ENCODE measurements at places on chromosomes 12 and 14.

- DNase-seq = no peak
Observed at GRCh38 chr12:8822298-8822697, at the start of gene A2ML1. Gene A2ML1 (plus strand): TSS chr12:8822621. CDS start chr12:8822652, 31 bp downstream.

- no peak for DNase-seq
Observed at GRCh38 chr14:34180434-34180833, 229.6 kb upstream of the EGLN3 start.

GRCh38 chr12:86724716-86725115 is 468.5 kb upstream of the MGAT4C start:
- DNase-seq = no peak

DNA sequence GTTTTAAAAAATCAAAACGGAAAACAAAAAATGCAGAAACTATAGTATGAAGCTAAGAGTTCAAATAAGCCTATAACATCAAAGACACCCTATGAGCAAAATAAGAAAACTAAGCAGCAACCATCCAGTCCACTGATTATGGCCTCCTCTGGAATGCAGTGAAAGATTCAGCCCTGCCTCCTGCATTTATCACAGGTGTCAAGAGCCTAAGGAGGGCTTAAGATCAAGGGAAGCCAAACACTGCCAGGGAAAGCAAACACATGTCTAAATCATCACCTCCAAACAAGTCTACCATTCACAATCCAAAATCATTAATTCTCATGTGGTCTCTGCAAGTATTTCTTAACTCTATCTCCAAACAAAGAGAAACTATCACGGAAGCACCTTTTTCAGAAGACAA is 28.4 kb downstream of the SARNP start:
- DNase-seq = no peak

DNA sequence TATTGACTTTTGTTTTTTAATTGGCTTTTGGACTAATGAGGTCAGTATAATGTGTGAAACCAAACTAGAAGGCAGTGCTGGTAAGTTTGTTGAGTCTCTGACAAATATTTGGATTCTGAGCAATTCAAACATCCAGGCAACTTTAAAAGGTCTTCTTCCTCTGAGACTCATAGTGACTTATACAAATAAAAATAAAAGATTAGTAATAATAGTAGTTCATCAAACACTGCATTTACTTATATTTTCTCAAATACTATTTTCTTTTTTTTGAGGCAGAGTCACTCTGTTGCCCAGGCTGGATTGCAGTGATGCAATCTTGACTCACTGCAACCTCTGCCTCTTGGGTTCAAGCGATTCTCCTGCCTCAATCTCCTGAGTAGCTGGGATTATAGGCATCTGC is 337.9 kb downstream of the DAD1 start:
- DNase-seq = no peak

DNA sequence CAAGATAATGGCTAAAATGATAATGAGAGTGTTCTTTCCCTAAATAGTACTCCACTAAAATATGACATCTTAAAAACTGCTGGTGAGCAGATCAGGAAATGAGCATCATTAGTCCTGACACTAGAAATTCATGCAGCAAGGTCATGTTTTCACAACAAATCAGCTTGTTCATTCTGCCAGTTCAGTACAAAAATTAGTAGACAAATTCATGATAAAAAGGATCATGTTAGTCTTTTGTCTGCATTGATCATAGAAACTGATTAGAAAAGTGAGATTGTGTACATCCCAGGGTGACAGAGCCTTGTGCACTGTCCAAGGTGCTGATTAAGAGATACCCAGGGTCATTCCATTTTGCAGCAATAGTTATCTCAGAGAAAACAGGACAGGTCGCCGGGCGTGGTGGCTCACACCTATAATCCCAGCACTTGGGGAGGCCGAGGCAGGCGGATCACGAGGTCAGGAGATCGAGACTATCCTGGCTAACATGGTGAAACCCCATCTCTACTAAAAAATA is 163.6 kb downstream of the RIMBP2 start:
- DNase-seq = no peak

- no peak for DNase-seq
Observed at GRCh38 chr12:130153803-130154202, 8.5 kb upstream of the FZD10 start.

DNA sequence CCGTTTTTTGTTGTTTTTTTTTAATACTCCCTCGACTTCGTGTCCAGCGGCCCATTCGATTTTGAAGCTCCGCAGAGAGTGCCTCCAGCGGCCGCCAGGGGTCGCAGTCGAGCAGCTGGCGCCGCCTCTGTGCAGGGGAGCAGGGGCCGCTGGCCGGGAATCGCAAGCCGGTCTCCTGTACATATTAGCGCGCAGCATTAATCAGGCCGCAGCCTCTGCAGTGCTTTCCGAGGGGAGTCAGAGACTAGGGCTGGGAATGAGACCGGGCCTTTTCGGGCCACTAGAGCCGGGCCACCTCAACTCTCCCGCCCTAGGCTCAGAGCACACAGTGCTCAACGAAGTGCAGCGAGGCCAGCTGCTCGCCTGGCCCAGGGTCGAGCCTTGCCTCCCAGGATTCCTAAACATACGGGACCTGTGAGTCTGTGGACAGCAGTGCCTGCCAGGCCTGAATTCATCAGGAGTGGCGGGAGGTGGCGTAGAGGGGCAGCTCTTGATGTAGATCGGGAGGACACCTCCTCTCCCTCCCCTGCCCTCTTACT is 81.8 kb downstream of the EMP1 start:
- DNase-seq = peak; percentile 8

GRCh38 chr12:44334347-44334746 is 498.5 kb downstream of the TMEM117 start:
- DNase-seq = no peak

- DNase-seq = no peak
Observed at GRCh38 chr12:118611295-118611694, 234.9 kb downstream of the SUDS3 start.

GRCh38 chr14:60736494-60736893 is 1.9 kb downstream of the MNAT1 start:
- no peak for DNase-seq

GRCh38 chr12:5262450-5262849 is 169.5 kb upstream of the NTF3 start:
- no peak for DNase-seq

DNA sequence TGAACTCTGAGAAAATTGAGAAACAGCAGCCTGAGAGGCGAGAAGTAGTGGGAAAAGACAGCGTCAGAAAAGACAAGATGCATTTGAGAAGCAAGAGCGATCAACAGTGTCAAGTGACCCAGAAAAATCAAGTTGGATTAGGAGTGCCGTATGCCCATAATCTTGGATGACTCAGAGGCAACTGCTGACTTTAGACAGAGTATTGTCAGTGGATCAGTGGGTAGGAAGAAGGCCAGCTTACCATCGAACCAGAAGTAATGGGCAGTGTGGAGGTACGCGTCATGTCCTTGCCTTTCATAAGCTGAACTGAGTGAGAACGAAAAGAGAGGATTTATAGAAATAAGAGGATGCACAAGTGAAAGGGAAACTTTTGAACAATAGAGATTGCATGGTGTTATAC is 151.0 kb upstream of the NAV3 start:
- no peak for DNase-seq

DNA sequence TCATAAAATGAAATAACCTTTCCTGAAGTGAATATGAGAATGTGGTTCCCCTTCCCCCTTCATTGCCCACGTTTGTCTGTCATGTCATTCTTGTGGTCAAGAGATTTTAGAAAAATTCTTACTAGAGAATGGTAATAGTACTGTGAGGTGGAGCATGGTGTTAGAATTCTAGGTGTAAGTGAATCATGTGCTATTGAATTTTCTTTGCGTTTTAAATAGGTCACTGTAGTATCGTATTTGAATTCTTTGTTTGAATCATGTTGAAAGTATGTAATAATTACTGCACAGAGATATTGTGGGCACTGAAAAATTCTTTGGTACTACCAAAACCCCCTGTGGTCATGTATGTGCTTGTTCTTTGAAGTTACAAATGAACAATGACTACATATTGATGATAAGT is 49.9 kb downstream of the FUT8 start:
- DNase-seq = no peak

GRCh38 chr12:95611676-95612309 is 60.5 kb upstream of the USP44 start:
- DNase-seq = no peak

DNA sequence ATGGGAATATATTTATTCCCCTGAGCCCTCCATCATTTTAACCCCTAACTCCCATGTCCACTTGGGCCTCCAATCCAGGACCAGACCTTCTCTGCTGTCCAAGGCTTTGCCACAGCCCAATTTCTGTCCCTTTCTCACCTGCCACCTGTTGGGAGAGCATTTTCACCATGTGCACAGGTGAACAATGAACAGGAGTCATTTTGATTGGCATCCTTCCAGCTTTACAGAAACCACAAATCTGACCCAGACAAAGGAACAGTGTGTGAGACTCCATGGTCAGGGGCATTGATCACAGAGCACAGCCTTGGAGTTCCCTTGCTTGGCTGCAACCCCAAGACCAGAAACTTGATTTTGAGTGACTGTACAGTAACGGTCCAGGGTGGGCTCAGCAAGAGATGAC is 91.9 kb downstream of the CRACR2A start:
- DNase-seq = no peak

DNA sequence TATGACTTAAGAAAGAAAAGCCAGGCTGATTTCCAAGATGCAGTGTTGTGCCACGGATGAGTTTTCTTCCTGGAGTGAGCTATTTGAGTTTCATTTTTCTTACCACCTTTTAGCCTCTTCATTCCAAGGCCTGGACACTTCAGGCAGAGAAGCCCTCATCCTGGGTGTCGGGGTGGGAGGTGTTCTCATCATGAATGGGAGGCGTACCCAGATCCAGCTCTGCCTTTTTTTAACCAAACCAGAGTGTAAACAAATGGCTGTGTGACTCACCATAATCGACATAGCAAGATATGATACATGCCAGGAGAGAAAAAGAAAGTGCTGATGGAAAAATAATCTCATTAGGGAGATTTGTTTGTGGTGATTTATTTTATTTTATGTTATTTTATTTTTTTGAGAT is 79.9 kb downstream of the ARF6 start:
- no peak for DNase-seq

DNA sequence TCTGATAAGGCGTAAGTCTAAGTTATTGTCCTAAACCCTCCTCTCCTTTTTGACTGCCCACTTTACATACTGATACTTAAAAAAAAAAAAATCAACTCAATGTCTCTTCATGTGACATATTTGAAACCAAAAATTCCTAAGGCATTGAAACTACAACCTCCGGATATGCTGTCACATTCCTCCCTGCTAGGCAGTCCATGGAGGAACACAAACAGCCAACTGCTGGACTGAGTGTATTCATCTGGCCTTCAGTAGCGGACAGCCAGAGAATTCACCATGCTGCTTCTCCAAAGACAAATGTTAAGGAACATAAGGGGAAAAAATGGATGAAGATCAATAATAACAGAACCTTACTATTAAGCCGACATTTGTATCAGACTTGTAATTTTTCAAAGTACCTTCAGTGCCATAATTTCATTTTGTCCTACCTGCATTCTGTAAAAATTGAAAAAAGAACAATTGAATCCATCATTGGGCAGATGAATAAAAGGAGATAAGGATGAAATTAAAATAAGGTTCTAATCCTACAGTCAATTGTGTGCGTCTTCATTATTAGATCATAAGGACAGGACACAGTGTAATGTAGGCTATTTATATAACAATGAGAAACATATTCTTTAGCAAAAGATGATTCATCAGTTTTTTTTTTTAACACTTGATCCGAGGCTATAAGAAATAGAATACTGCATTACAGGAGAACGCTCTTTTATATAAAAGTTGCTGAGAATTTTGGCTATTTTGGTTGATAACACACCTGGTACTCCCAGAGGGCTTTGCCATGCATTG is 12.2 kb downstream of the RERG start:
- DNase-seq = no peak

- no peak for DNase-seq
Observed at GRCh38 chr12:27449893-27450534, 3.5 kb downstream of the SMCO2 start.

- DNase-seq = no peak
Observed at GRCh38 chr14:66572826-66573225, 64.9 kb downstream of the GPHN start.

DNA sequence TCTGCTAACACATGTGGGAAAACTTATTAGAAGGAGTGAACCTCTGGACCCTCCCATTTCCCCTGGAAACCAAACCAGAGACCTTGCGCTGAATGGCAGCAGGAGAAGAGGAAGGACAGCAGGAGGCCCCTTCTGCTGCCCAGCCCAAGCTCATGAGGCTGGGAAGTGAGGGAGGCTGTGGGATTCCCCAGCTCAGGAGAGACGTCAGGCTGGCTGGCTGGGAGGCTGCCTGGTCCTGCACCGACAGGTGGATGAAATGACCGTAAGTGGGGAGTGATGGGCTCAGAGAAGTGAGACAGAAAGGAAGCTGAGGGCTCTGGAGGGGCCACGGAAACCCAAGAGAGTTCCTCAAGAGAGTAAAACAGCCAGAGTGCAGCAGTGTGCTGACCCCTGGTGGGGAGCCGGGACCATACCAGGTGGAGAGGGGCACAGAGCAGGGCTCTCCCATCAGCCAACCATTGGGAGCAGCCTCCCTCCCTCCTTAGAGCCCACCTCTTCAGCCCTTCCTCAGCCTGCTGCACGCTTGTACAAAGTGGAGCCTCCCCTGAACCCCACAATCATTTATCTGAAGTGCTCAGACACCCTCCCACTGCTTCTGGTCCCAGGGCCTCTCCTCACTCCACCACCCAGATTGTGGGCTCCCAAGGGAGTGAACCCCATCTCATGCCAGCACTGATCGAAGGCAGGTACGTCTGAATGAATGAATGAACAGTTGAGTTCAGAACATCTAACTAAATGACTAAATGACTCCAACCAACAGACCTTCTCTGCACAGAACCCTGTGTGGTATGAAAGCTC is 14.0 kb downstream of the TAMALIN start:
- DNase-seq = no peak

GRCh38 chr12:91249518-91250272 is 67.1 kb upstream of the DCN start:
- no peak for DNase-seq

GRCh38 chr12:101743242-101743641 is 4.0 kb upstream of the SYCP3 start:
- DNase-seq = no peak

DNA sequence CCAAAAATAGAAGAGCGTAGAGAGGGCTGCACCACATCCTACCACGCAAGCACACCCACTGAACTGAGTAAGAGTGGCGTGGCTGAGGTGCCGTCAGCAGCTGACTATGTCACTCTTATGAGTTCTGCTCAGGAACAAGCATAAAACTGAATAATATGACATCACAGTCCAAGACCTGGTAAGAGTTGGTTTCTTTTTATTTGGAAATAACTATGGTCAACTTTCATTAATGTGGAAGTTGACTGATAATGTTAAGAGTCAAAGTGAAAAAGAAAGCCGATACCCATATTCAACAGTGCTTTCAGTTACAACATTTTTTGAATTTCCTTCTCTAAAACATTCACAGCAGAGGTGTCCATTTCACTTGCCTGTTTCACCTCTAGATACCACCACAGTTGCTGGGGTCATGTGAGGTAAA is 44.6 kb downstream of the GNS start:
- no peak for DNase-seq

- DNase-seq = no peak
Observed at GRCh38 chr12:32843528-32844095, 53.0 kb downstream of the PKP2 start.

Measured in stimulated activated CD8-positive, alpha-beta memory T cell treated with anti-CD3 and anti-CD28 coated beads, Interleukin-2, amount 100 ng/mL, for 1 hour (primary cell).